IMR-90 (cell line): ENCODE measurements at places on chromosomes 3 and 15. TPM values are rescaled to one million over a fixed set of nuclear protein-coding genes. Genes with fewer than 3 reads are reported as not detected.
A peak's percentile ranks its signal among the peaks of the same experiment; 100 is the strongest.

GRCh38 chr3:141020143-141020830, 30.9 kb upstream of the SPSB4 start:
- DNase-seq, result no peak

The CHRNB4 gene
- total RNA-seq, result not detected in 2 replicates

The DLEC1 gene
- total RNA-seq, result not detected in 2 replicates

The IGF1R gene
- total RNA-seq, result 24.9 and 26.7 TPM in 2 replicates

DNA sequence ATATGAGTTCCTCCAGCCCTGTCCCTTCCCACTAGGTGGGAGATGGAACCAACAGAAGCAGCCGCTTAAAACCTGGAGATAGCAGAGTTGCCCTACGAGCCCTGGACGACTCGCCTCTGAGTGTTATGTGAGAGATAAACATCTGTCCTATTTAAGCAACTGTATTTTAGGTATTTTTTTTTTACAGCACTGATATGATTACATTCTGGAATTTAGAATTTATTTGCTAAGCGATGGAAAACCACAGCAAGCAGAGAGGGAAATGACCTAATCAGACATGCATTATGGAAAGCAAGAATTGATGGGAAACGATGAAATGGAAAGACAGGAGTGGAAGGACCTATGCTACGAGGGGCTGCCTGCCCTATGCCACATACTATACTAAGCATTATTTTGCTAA, 379.0 kb upstream of the IL12A start:
- DNase-seq, result peak; percentile 71

The EPHA6 gene
- not detected in 2 replicates for total RNA-seq

- no peak for DNase-seq
Measured at GRCh38 chr15:52737720-52738119, 52.4 kb downstream of the ONECUT1 start.

- no peak for DNase-seq
Measured at GRCh38 chr3:37709946-37710640, 151.6 kb upstream of the CTDSPL start.

DNA sequence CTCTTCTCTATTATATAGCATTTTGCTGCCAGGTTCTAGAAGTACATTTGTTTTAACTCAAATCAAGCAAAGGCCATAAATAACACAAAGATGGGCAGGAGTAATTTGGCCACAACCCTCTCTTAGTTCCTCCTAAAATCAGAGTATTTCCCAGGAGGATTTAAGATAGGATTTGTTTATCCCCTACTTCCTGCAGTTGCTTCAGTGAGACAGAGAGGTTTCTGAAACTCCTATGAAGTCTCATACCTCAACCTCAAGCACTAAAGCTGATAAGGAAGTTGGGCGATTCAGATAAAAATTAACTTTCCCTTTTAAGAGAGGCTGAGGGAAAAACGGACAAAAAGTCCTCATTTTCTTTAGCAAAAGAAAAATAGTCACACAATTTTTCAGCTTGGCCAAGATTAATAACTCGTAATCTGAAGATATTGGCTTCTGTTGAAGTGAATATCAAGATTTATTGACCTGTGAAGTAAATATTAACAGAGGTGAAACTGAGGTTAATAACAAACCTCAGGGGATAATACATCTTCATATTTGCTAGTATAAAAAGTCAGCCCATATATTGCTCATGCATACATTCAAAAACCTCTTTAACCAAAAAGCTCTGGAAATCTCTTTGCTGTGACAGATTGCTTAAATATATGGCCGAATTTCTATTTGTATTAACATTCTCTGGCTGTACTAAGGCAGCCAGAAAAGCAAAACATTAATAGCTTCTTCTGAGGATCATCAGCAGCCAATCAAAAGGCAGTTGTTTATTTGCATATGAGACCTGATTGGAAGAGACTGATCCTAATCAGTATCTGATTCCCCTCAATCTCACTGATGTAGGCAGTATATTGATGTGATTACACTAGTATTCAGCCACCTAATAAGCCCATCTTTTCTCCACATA, 90.6 kb upstream of the GADL1 start:
- peak; percentile 13 for DNase-seq

The MAP2K5 gene
- total RNA-seq, result 1.6 and 2.8 TPM in 2 replicates

- DNase-seq, result no peak
Measured at GRCh38 chr15:84750583-84751092, 2.2 kb downstream of the ZNF592 start.

DNA sequence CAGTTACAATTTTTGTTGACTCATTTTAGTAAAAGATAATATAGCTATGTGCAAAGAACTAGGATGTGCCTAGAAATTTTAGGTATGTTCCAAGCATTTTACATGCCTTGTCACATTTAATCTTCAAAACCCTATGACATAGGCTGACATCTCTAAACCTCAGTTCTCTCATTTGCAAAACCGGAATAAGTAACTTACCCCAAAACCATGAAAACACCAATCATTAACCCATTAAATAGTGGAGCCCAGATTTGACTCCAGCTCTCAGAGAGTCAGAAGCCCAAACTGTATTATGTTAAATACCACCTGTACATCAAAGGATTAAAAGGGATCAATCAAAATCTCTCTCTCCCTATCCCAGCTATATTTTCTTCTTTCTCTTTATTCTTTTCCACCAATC, 36.6 kb downstream of the GSK3B start:
- DNase-seq, result no peak

The GOLGA8T gene
- not detected in 2 replicates for total RNA-seq

The GMNC gene
- 0.18 and 0.28 TPM in 2 replicates for total RNA-seq

The SOX14 gene
- not detected in 2 replicates for total RNA-seq

DNA sequence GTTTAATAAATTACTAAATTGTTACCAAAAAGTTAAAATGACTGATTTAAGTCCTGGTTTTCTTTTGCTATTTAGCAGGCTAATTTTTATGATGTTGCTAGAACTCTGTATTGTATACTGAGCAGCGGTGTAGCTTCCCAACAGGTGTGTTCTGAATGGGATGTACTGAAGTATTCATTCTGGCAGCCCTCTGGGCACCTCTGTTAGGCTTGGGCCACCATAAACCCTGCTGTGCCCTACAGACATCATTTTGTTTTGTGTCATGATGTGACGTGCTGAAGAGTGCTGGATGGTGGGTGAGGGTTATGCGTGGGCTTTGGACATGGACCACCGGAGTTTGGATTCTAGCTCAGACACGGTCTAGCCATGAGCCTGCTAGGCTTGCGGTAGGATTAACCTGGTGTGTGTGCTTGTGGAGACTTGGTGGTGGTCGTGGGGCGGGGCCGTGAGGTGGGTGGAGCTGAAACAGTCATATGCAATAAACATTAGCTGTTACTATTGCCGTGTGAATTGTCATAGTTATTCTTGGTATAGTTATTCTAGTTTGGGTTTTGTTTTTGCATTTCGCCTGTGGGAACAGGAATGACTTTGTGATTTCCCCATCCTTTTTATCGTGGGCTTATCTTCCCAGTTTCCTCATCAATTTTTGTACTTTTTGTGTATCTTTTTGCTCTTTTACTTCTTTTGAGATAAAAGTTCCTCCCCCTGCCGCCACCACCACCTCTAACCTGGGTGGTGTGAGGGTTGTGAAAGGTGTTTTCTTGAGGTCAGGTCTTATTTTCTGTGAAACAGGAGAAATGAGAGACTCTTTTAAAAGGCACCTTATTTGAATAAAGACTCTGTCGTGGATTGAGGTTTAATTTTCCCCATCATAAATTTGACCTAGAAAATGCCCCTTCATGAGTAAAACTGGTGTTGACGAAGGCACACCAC, 93.7 kb downstream of the MCTP2 start:
- DNase-seq, result no peak

- no peak for DNase-seq
Measured at GRCh38 chr3:22608093-22608492, 595.0 kb upstream of the UBE2E2 start.

The PRICKLE2 gene
- total RNA-seq, result 14.2 and 16.7 TPM in 2 replicates

The HIGD1A gene
- total RNA-seq, result 86.6 and 201 TPM in 2 replicates

The CKMT1A gene
- not detected in 2 replicates for total RNA-seq

The GHRL gene
- not detected in 2 replicates for total RNA-seq

DNA sequence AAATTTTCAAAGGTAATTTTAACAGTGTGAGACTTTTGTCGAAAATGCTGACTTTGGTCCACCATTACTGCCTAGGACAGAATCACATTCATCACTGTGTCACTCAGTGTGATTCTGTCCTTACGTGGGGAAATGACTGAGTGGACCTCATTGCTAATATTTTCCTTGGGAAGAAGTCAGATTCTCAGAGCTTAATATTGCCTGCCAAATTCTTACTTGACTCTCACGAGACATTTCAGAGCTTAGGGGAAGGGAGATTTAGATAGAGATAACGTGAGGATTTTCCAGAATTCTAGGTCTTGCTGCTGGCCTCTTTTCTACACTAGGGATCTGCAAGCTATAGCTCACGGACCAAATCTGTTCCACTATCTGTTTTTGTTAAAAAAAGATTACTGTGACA, 270.4 kb downstream of the SUCLG2 start:
- DNase-seq, result no peak

GRCh38 chr15:57797568-57798267, 91.2 kb downstream of the POLR2M start:
- DNase-seq, result no peak

The GOLGA6L9 gene
- 0.90 and 1.1 TPM in 2 replicates for total RNA-seq

- DNase-seq, result no peak
Measured at GRCh38 chr3:47573190-47574172, 5.2 kb downstream of the CSPG5 start.

The CPNE9 gene
- not detected in 2 replicates for total RNA-seq

The OXTR gene
- 56.1 and 76.9 TPM in 2 replicates for total RNA-seq

- peak; percentile 90 for DNase-seq
Measured at GRCh38 chr3:43632269-43632733, 10.5 kb upstream of the ANO10 start.

DNA sequence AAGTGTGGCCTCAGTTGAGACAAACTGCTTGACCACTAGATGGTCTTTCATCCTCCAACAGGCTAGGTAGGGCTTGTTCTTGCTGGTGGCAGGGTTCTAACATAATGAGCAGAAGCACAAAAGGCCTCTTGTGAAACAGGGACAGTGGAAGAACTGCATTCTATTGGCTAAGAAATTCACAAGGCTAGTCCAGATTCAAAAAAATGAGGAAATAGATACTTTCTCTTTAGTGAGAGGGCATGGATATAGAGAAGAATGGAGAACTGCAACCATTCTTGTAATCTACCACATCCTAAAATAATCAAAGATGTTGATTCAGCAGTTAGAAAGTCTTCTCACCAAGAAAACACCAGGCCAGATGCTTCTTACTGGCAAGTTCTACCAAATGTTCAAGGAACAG, 143.7 kb upstream of the LRIG1 start:
- no peak for DNase-seq

DNA sequence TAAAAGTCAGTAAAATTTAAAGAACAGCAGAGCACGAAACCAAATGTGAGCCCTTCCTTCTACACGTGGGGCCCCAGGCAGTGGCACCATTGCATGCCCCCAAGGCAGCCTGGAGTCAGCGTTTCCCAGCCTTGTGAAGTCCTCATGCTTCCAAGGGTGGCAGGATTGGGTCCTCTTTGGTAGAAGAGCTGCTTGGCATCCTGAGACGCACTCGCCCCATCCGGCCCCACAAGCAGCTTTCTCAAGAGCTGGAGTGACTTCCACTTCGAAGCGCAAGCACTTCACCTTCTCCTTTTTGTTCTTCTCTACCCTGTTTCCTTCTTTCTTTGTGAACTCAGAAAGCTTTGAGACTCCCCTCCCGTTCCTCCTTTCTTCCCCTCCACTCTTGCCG, 34.7 kb downstream of the ZNF710 start:
- DNase-seq, result no peak

The SLC7A14 gene
- total RNA-seq, result 6.7 and 6.8 TPM in 2 replicates

The CGNL1 gene
- total RNA-seq, result under 0.01 and 0.18 TPM in 2 replicates

GRCh38 chr15:77384589-77385359, 35.1 kb downstream of the PEAK1 start:
- no peak for DNase-seq

The GPR27 gene
- not detected in 2 replicates for total RNA-seq

DNA sequence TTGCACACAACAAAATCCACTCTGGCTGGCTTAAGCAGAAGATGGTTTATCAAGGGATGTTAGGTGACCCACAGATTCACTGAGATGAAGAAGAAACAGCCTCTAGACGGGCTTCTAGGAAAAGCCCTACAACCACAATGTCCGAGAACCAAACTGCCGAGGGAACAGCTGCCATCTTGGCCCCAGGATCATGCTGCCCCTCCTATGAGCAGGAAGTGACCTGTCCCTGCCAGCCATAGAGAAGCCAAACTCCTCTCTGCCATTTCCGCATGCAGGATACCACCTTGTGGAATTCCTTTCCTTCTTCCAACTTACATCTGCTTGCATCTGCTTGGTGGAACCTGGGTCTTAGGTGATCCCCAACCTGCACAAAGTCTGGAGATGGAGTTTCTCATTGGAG, 11.4 kb upstream of the POMGNT2 start:
- no peak for DNase-seq

The EIF2B5 gene
- 32.5 and 37.6 TPM in 2 replicates for total RNA-seq

- DNase-seq, result no peak
Measured at GRCh38 chr15:80240276-80240675, 11.7 kb downstream of the CTXND1 start.

GRCh38 chr3:170638988-170639387, 53.1 kb upstream of the SLC7A14 start:
- DNase-seq, result no peak
